ENCODE measurements at places on chromosomes 5 and 9.

DNA sequence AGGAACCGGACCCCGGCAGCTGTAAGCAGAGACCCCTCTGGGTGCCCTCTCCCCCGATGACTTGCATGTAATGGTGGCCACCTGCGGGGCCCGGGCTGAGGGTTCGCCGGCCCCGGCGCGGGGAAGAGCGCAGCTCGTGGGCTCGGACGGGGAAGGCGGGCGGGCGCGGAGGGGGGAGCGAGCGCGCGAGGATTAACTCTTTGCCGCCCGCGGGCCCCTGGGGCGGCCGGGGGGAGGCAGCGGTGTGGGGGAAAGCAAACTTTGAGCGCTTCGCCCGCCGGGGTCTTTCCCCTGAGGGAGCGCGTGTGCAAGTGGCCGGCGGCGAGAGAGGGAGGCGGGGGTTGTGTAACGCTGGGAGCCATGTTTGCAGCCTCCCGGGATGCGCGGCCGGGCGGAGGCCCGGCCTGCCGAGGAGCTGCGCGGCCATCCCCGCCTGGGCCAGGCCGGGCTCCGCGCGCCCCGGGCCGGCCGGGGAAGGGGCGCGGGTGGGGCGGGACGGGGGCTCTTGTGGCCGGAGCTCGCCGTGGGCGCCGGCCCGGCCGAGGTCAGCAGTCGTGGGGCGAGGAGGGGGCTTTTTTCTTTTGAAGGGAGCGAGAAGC is 547 bp downstream of the ANP32B start:
- peak; percentile 66 for DNase-seq

- no peak for DNase-seq
Observed at GRCh38 chr5:78727786-78728761, 79.5 kb upstream of the LHFPL2 start.

- no peak for DNase-seq
Observed at GRCh38 chr5:180910735-180911134, 11.8 kb downstream of the BTNL8 start.

GRCh38 chr9:34370970-34371880 is 5.5 kb downstream of the MYORG start:
- DNase-seq, result no peak

GRCh38 chr9:100759215-100759614 is 181.3 kb downstream of the CAVIN4 start:
- DNase-seq, result peak; percentile 4

DNA sequence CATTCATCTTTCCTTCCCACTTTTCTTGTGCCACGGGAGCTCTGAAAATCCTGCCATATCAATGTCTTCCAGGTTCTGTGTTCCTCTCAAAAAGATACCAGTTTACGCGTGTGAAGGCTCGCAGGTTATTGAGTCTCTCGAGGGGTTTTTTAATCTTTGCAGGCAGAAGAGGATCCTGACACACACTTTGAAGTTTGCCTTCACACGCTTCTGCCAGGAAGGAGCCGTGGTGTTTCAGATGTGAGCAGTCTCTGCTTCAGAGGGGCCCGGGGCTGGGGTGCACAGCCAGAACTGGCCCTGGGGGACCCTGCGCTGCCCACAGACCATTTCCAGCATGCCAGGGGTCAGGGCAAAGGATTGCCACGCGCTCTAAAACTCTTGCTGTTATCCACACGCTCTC is 167.2 kb downstream of the TTLL11 start:
- no peak for DNase-seq

GRCh38 chr9:134591082-134591571 is 50.5 kb upstream of the COL5A1 start:
- DNase-seq, result peak; percentile 40

DNA sequence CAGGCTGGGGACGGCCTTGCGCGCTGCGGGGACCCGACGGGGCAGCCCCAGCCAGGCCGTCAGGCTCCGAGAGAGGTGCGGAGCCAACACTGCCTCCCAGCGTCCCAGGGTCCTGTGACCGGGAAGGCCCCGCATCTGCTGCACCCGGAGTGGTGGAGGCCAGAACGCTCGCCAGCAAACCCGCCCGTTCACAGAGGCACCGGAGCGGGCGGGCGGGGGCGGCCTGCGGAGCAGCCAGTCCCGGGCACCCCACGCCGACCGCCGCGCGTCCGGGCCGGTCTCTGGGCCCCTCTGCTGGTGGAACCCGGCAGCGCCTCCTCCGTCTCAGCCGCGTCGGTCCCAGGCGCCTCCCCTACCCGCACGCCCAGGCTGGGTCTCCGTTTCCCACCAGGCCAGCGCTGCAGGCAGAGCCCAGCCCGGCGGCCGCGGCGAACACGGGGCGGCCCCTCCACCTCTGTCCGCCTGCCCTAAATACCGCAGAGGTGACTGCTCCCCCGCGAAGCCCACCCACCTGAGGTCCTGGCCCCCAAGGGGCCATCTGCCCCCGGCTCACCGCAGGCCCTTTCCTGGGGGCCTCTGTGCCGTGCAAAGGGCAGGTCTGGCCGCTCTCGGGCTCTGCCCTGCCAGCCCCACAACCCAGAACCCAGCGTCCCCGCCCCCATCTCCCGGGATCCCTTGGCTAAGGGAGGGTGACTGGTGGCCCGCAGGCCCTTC is 15.9 kb downstream of the EXD3 start:
- peak; percentile 65 for DNase-seq

GRCh38 chr9:127183814-127184582 is 61.6 kb upstream of the ANGPTL2 start:
- no peak for DNase-seq

DNA sequence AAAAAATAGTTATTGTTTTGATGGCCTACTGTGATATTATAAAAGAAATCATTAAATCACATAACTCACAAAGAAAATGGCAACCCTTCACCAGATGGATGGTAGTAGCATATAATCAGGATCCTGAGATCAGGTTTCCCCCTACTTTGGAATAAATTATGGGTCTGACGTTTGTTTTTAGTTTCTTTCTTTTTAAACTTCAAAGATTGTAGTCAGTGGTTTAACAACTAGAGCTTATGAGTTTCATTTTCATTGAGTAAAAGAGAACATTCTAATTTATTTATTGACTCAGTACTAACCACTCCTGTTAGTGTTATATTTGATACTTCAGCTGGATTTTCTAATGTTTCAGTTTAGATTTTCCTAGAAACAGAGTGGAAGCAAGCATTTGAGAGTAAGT is 218.0 kb upstream of the PCSK5 start:
- no peak for DNase-seq

GRCh38 chr9:114000671-114001409 is 77.3 kb downstream of the AMBP start:
- peak; percentile 38 for DNase-seq

DNA sequence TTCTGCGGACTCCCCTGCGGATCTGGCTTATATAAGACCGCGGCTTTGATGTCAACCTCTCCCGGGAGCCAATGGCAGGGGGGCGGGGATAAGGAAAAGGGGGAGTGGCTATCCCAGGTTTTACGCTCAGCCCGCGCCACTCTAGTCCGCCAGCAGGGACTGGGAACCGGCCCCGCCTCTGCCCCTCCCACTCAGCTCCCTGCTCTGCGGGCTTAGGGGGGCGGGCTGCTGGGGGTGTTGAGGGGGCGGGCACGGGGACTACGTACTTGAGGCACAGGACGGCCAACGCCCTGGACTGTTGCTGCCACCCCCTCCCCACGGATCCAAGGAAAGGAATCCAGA is at the start of gene HAND1:
Gene HAND1 (minus strand): TSS at position 4 of the 342 bp plus-strand sequence. CDS start 219 bp downstream, outside the sequence.
- DNase-seq, result peak; percentile 91

DNA sequence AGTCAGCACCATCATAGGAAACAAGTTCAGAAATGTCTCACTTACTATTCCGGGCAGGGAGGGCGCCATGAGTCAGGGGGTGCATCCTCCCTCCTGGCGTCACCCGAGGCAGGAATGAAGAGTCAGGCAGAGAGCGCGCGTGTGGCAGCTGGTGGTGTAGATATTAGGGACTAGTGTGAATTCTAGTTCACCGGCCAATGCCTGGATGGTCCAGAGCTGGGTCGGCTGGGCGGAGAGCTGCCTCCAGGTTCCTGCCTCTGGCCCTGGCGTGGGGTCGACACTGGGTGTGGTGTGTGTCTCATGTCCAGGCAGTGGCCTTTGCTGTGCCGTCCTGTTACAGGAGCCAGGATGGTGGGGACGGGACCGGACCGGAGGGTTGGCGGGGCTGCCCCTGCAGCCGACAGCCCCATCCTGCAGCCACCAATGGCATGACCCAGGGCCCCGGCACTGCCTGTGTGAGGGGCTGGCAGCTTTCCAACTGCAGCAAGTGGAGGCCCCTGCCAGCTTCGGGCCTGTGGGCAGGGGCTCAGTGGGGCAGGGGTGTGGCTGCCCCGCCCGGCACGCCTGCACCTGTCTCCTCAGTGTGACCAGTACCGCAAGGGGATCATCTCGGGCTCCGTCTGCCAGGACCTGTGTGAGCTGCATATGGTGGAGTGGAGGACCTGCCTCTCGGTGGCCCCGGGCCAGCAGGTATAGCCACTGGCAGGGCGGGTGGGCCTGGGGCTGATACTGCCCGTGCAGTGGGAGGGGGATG is 9.1 kb downstream of the DIPK1B start:
- peak; percentile 43 for DNase-seq

DNA sequence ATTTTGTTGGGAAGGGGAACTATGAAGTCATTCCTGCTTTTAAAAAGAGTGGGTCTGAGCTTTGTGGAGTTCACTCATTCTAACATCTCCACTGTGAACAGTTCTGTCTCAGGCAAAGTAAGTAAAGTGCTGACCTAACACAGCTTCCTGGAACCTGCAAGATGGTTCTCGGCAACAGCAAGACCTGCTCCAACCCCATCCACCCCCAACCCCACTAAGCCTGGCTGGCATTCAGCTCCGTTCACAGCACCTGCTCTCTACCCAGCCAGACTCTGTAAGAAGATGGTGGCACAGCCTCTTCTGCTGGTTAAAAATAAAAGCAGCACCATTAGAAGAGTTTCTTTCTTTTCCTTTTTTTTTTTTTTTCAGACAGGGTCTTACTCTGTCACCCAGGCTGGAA is 42.0 kb downstream of the EPB41L4B start:
- DNase-seq, result no peak

GRCh38 chr5:111165058-111165457 is 59.1 kb upstream of the CAMK4 start:
- no peak for DNase-seq

DNA sequence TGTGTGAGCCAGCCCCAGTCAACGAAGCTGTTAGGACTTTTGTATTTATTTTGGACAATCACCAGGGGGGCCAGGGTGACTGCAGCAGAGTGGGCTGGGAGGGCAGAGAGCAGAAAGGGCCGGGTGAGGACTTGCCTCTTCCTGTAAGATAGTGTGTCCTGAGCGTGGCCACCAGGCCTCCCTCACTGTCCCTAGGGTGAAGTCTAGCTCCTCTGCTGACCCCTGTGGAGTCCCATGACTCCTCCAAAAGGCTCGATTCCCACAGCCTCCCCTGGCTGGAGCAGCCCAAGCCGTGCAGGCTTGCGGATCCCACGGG is 147.8 kb downstream of the RXRA start:
- no peak for DNase-seq

Data from NCI-H82 (cell line).